ENCODE measurements at places on chromosomes 2 and 18. TPM values are rescaled to one million over a fixed set of nuclear protein-coding genes. Genes with fewer than 3 reads are reported as not detected.

CNGA3 gene
- total RNA-seq: not detected

MYOM1 gene
- total RNA-seq: not detected

SEPTIN10 gene
- 149 TPM for total RNA-seq

GRCh38 chr2:208807756-208808155 is 401.2 kb downstream of the PTH2R start:
- DNase-seq: peak; percentile 17

- DNase-seq: no peak
Observed at GRCh38 chr18:48942086-48942485, 8.7 kb downstream of the SMAD7 start.

GRCh38 chr2:238929242-238930081 is 81.6 kb downstream of the TWIST2 start:
- peak; percentile 38 for DNase-seq

DNA sequence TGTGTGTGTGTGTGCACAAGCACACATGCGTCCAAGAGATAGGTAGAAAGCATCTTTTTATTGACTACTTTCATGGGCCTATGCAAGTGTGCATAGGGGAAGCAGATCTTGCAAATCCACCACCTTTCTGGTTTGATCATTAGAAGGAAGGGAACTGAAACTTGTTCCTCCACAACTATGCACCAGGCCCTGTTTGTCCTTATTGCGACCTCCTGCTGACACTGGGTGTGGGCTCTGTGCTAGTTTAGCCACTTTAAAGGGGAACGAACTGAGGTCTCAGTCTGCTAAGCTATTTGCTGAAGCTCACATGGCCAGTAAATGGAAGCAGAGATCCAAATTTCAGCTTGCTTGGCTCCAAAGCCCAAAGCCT is 32.1 kb upstream of the INSIG2 start:
- DNase-seq: no peak

GRCh38 chr2:3643371-3644245 is 14.4 kb upstream of the ALLC start:
- no peak for DNase-seq

PCARE gene
- not detected for total RNA-seq

DNA sequence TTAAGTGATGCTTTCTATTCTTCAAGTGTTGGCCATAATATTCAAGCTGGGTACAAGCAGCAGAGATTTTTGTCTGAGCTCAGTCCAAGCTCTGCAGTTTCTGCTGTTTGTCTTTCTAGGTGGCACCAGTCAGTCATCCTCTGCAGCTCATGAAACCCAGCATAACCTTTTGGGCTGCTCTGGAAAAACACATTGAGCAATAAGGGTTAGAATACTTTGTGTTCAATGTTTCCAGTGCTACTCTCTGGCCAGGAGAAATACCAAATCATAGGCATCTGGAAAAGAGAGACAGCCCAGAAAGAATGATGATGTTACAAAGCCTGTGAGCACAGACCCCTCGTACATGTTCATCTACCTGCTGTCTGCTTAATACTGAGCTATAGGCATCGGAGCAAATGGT is 19.5 kb upstream of the WIPF1 start:
- no peak for DNase-seq

- DNase-seq: peak; percentile 58
Observed at GRCh38 chr2:136384531-136385303, 266.8 kb upstream of the CXCR4 start.

DNA sequence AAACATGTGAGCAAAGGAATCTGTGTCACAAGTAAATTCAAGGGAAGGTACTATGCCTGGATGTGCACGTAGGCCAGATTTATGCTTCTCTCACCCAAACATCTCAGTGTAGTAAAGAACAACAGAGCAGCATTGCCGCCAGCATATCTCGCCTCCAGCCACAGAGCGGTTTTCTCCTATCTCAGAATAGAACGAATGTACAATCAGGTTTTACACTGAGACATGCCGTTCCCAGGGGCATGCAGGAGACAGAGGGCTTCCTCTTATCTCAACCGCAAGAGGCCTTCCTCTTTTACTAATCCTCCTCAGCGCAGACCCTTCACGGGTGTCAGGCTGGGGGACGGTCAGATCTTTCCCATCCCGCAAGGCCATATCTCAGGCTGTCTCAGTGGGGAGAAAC is 175.3 kb downstream of the RPIA start:
- DNase-seq: no peak

TMEM37 gene
- total RNA-seq: 0.12 TPM

- DNase-seq: no peak
Observed at GRCh38 chr2:189593115-189593514, 12.5 kb upstream of the SLC40A1 start.

DNA sequence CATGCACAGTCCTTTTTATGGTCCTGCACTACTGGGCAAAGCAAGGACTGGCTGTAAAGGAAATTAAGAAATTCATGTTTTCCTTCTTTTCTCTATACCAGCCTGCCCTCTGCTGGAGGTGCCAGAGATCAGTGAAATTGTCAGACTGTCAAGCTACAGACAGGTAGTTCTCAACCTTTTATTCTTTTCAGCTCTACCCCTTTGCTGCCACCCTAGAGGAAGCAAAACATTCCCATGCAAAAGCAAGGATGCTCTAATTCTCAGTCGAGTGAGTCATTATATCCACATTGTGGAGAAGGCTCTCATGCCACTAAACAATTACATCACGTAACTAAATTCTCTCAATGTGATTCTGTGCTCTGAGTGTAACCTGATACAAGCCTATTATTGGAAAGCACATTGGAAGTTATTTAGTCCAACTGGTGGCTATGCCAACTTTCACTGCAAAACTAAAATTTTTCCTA is 25.0 kb upstream of the RAPGEF4 start:
- DNase-seq: peak; percentile 71

ANKRD29 gene
- total RNA-seq: 3.8 TPM

C2orf15 gene
- total RNA-seq: 1.0 TPM

DNA sequence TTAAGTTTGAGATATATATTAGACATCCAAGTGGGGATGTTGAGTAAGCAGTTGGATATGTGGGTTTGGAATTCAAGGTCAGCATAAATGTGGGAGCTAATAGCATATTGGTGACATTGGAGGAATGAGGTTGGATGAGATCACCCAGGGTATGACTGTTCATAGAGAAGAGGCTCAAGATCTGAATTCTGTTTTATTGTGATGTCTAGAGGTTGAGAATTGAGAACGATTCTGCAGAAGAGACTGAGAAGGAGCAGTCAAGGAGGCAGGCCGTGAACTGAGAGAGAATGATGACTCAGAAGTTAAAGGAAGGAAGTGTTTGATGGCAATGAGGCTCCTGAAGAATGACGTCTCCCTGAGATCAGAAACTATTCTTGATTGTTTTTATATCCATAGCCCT is 5.9 kb downstream of the SERPINB11 start:
- DNase-seq: peak; percentile 11

CCBE1 gene
- 6.5 TPM for total RNA-seq

- DNase-seq: no peak
Observed at GRCh38 chr18:10232062-10232461, 222.4 kb upstream of the APCDD1 start.

FSIP2 gene
- total RNA-seq: not detected

GRCh38 chr18:8221452-8221851 is 387.8 kb upstream of the RAB12 start:
- no peak for DNase-seq

- DNase-seq: no peak
Observed at GRCh38 chr2:223688094-223688835, 86.1 kb upstream of the SCG2 start.

DNA sequence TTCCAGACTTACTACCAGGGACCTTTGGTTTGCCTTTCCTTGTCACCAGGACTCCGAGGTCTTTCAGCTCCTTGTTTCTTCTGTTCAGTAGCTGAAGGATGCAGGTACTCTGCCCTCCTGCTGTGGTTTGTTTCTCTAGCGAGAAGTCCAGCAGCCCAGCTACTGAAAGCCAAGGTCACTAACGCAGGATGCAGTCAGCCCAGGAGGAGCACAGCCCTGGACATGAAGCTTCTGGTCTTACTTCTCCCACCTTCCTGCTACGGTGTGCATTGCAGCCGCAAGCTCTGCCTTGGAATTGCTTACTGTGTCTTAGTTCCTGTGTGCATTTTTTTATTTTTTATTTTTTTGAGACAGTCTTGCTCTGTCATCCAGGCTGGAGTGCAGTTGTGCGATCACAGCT is 62.4 kb downstream of the DGKD start:
- DNase-seq: no peak

- DNase-seq: no peak
Observed at GRCh38 chr2:13616059-13616458, 899.3 kb downstream of the TRIB2 start.

GRCh38 chr2:96788442-96789244 is 27.4 kb upstream of the CNNM3 start:
- peak; percentile 66 for DNase-seq

PXDN gene
- 98.5 TPM for total RNA-seq

RAB6C gene
- total RNA-seq: not detected

GAL3ST2 gene
- not detected for total RNA-seq
